Activated naive CD4-positive, alpha-beta T cell treated with anti-CD3 and anti-CD28 coated beads, Interleukin-2, amount 50 U/mL, for 72 hours (primary cell): ENCODE measurements at places on chromosomes 16 and 17.

- no peak for DNase-seq
Measured at GRCh38 chr17:45320349-45320930, 3.6 kb upstream of the MAP3K14 start.

GRCh38 chr16:1458977-1459341 lies 14.6 kb upstream of the CCDC154 start:
- no peak for DNase-seq

DNA sequence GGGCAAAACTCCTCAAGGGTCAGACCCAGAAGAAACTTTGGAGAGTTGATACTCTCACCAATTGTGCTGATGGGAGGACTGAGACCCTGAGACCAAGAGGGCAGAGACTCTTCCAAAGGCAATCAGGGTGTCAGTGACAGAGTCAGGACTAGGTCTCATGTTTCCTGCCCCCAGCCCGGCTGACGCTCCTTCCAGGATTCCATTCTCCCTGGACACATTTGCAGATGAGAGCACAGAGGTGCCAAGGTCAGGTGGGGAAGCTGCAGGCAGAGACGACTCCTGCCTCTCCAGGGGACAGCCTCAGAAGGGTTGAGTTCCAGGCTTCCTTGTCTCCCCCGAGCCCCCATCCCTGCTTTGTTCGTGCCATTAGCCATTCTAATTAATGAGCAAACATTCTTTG lies 174.1 kb downstream of the WSCD1 start:
- no peak for DNase-seq

DNA sequence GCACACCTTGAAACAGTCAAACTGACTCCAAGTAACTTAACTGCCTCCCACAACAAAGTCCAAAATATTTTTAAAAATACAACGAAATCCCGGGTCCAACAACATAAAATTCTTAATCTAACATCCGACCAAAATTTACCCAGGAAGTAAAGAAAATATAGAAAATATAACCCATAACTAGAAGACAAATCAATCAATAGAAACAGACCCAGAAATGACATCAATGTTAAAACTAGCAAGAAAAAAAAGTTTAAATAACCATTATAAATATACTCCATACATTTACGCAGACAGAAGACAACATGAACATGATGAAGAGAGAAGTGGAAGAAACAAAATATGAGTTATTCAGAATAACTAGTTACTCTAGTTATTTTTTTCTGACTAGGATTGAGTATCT lies 3.7 kb downstream of the ZNF597 start:
- no peak for DNase-seq

GRCh38 chr16:9555051-9555450 lies 463.6 kb downstream of the HAPSTR1 start:
- no peak for DNase-seq

DNA sequence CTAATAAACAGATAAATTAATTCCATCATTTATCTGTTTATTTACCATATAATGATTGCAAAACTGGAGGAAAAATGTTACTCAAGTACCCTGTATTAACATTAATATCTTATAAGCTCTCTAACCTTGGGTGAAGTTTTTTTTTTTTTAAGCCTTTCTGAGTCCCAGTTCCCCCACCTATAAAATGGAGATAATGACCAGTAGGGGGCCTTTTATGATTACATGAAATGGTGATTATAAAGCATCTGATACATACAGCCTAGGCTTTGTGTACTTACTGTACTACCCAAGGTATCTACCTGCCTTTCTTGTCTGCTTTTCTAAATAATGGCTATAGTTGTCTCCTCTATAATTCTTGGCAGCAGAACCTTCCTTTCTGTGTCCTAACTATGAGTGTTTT lies 22.6 kb downstream of the LRRC36 start:
- DNase-seq = no peak

GRCh38 chr16:57128771-57129389 lies 36.5 kb downstream of the CPNE2 start:
- peak; percentile 46 for DNase-seq

- no peak for DNase-seq
Measured at GRCh38 chr17:82931699-82932517, 92.1 kb upstream of the ZNF750 start.

GRCh38 chr16:89171216-89172170 lies at the start of gene CDH15:
CDH15 (plus strand) TSS chr16:89171748; CDS start chr16:89171832, 84 bp downstream.
- DNase-seq = peak; percentile 90

DNA sequence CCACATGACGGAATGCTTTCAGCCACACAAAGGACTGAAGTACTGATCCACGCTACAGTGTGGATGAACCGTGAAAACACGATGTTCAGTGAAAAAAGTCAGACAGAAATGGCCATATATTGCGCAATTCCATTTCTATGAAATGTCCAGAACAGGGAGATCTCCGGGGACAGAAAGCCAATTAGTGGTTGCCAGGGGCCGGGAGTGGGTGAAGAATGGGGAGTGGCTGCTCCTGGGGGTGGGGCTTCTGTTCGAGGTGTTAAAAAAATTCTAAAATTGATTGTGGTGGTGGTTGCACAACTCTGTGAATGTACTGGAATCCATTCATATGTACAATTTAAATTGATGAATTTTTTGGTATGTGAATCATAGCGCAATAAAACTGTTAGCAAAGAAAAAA lies 154.8 kb upstream of the HSBP1 start:
- no peak for DNase-seq

GRCh38 chr17:74465378-74466110 lies 890 bp upstream of the CD300A start:
- no peak for DNase-seq

- no peak for DNase-seq
Measured at GRCh38 chr16:68128577-68129305, 43.6 kb downstream of the NFATC3 start.

- no peak for DNase-seq
Measured at GRCh38 chr17:49741009-49741691, 22.8 kb downstream of the FAM117A start.

GRCh38 chr17:2042933-2043332 lies 1.1 kb downstream of the OVCA2 start:
- DNase-seq = no peak

DNA sequence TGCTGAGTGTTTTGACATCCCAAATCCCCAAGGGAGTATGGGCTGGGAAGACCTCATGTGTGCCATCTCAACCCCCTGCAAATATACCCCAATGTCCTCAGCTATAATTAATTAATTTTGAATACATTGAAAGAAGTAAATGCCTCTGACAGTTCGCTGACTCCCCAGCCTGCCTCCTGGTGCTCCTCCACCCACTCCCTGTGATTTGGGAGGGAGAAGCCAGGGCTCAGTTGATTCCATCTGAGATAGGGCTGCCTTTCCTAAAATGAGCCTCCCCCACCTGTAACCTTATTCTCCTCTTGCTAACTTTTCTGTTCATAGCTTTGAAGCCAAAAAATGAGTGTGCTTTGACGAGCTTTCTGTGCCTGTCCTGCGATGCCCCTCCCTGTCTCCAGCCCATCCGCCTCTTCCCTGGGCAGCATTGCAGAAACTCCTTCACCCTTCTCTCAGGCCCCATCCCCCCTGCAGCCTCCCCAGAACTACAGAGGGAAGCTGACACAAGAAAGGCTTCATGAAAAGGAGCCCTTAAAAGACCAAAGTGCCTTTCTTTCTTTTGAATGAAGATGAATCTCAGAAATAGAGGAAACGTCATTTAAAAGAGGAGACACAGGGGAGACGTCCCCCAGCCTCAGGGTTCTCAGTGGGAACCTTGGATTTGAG lies 70.3 kb downstream of the HLF start:
- no peak for DNase-seq
